ENCODE measurements at places on chromosomes 16 and 17.
A peak's percentile ranks its signal among the peaks of the same experiment; 100 is the strongest.

DNA sequence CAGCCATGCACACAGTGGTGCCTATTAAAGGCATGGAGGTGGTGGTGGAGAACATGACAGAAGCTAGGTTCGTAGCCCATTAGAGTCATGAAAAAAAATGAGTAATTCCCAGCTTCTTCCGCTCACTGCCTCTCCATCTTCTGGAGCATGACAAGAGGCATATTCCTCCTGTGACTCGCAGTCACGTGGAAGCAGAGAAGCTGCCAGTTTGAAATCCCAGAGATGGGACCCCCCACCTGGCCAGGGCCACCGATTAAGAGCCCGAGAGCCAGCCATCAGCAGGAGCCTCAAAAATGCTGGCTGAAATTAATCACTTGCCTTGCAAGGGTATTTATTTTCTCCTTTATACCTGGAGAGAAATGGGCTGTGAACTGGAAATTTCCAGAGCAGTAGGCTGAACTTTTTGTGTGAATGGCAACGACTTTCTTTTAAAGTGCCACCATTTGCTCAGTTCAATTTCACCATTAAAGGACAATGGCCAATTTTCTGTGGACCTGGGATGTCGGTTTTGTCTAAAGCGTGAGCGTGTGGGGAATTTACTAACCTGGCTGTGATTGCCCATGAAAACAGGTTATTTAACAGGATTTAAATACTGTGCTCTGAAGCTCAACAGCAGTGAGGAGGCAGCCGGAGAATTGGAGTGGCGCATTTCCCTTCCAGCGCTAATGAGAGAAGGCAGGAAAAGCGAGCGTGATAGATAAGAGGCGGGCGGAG lies 189.7 kb upstream of the SDK2 start:
- DNase-seq, result no peak

DNA sequence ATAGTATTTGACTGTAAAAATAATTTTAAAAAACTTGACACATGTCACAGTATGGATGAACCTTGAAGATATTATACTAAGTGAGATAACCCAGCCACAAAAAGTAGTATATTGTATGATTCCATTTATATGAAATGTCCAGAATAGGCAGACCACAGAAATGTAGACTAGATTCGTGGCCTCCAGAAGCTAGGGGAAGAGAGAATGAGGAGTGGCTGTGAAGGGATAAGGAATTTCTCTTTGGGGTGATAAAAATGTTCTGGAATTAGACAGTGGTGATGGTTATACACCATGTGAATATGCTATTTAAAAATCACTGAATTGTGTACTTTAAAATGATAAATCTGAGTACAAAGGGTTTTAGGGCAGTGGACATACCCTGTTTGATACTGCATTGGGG lies 253.1 kb upstream of the DYNLRB2 start:
- DNase-seq, result no peak

DNA sequence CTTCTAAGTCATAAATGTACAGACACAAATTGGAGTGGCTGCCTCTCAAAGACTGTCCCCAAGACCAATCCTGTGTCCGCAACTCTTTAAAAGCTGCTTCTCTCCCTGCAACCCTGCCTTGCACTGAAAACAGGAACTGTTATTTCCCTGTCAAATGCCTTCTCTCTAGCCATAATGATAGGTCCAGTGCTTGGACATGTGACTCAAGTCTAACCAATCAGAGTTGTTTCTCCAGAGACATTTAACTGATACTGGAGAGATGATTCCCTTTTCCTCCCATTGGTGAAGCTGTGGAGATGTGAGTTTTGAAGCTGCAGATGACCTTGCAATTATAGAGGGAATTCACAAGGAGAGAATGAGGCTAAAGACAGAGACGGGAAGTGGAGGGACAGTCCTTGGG lies 253.3 kb upstream of the CDH5 start:
- no peak for DNase-seq

GRCh38 chr17:35705705-35706104 lies 25.7 kb upstream of the RASL10B start:
- DNase-seq, result no peak

- no peak for DNase-seq
These were observed 8.5 kb downstream of the DNAJA3 start for GRCh38 chr16:4433914-4434787.

GRCh38 chr16:25097276-25097975 lies 14.1 kb upstream of the LCMT1 start:
- no peak for DNase-seq

- DNase-seq, result no peak
These were observed 3.3 kb downstream of the DUS1L start for GRCh38 chr17:82062076-82062983.

- DNase-seq, result no peak
These were observed 279.9 kb downstream of the IRX3 start for GRCh38 chr16:54006693-54007092.

DNA sequence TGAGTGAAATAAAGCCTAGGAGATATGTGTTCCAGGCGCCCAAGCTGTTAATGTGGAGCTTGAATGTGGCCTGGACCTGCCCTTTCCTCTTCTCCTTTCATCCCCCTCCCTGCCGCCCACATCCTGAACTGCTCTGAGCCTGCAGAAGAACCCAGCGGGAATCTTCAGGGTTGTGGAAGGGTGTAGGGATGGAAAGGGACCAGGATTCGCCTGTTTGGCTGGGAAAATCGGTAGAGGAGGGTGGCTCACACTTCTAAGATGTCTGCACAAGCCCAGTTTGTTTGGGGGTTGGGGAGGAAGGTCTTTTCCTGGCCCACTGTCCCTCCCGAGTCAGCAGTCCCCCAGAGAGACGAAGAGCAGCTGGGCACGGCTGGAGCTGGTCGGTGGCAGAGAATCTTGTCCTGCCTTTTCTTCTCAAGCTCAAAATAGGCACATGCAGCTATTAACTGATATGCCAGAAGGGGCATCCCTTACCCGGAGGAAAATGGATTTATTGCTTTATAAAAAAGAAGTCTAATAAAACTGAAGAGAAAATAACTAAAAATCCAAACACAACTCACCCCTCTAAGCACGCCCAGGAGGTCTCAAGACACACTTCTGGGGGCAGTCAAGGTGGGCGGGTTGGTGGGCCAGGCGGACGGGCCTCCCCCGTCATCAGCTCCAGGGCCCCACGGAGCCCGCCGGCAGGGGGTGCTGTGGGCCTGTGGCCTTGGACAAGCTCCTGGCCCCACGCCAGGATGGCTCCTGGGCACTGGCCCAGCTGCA lies 11.5 kb upstream of the PITPNA start:
- peak; percentile 67 for DNase-seq

DNA sequence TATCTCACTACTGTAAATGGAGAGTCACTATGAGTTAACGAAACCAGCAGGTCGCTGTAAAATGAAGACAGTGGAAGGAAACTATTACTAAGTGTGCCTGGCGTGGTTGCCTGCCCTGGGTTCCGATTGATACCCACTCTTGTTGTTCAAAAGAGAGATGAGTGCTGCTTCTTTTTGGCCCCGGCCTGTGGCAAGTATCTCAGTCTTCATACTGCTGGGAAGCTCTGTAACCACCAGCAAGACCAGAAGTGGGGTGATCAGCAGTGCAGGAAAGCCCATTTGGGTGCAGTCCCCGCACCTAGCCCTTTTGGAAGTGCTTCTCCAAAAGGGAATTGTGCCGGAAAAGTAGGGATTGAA lies 104.5 kb downstream of the SNX29 start:
- DNase-seq, result peak; percentile 22

GRCh38 chr17:64938290-64938689 lies 19.0 kb upstream of the LRRC37A3 start:
- no peak for DNase-seq

DNA sequence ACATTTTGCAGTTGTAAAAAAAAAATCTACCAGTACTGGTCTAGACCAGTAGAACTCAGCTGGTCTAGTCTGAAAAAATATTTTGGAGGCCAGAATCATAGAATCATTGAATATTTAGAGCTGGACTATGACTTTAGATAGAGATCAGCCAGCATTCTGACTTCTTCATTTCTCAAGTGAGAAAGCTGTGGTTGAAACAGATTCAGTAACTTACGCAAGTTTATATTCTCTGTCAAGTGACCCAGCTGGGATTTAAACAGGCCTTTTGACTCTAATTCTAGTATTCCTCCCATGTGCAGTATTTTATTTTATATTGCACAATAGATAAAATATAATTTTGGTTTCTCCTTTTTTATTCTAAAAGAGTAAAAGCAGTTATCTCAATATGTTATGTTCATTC lies 4.9 kb downstream of the TNRC6A start:
- no peak for DNase-seq

- DNase-seq, result no peak
These were observed 24.1 kb downstream of the ALOX15B start for GRCh38 chr17:8062807-8063483.

DNA sequence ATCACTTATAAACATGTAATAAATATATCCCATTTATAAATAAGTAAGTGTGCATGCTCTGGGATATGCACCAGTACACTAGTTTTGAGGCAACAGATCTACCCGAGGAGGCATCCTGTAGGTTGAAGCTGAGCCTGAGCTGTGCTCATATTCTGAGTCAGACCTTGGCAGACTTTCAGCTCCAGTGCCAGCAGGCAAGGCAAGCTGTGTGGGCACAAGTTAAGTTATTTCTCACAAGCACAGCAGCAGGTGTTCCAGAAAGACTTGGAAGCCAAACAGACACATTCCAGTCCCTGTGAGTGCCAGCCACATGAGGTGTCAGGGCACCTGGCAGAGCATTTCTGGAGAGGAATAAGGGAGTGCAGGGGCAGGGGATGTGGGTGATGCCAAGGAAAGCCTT lies 1.3 kb upstream of the CLEC19A start:
- DNase-seq, result no peak

GRCh38 chr17:78172249-78173051 lies 4.1 kb downstream of the SYNGR2 start:
- DNase-seq, result no peak

DNA sequence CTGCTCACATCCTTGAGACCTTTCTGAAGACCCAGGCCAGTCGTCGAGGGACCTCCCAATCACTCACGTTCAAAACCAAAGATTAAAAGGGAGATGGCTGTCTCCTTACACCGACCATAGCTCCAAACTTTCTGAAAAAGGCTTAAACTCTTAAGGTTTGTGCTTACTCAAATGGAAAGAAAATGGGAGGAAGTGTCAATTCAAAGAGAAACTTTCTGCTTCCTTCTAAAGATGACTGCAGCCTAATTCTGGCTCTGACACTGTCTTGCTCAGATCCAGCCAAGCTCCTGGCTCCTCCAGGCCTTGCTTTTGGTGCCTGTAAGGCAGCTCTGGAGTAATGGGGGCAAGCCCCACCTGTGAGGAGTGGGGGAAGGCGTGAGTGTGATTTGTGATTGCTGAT lies 54.9 kb upstream of the WSB1 start:
- no peak for DNase-seq

GRCh38 chr16:11306997-11307638 lies 26.0 kb upstream of the PRM1 start:
- no peak for DNase-seq
